ENCODE measurements at places on chromosomes 2 and 18. TPM values are rescaled to one million over a fixed set of nuclear protein-coding genes. Genes with fewer than 3 reads are reported as not detected.

Gene SPHKAP
- not detected for total RNA-seq

Gene KCNG2
- total RNA-seq, result not detected

Gene IL36G
- total RNA-seq, result 0.24 TPM

Gene C2orf81
- 1.3 TPM for total RNA-seq

Gene FOXI3
- total RNA-seq, result not detected

Gene NT5C1B
- not detected for total RNA-seq

Gene SPIRE1
- total RNA-seq, result 15.7 TPM

Gene UPP2
- total RNA-seq, result not detected

Gene SFT2D3
- total RNA-seq, result 9.3 TPM

Gene HJURP
- 115 TPM for total RNA-seq

Gene KDM3A
- total RNA-seq, result 20.1 TPM

Gene CCNYL1
- total RNA-seq, result 10.7 TPM

Gene SLC11A1
- total RNA-seq, result 0.10 TPM

Gene SERPINB4
- total RNA-seq, result not detected

Gene PIEZO2
- 10.7 TPM for total RNA-seq

Gene TTC32
- 18.0 TPM for total RNA-seq

Gene HOXD9
- total RNA-seq, result 1.4 TPM

Gene EMX1
- not detected for total RNA-seq

Gene CFAP65
- 0.12 TPM for total RNA-seq

Gene GAL3ST2
- total RNA-seq, result not detected

Gene ACKR3
- 24.0 TPM for total RNA-seq

Gene PLCL1
- total RNA-seq, result not detected

Data from RPMI7951 (cell line).